ENCODE measurements at places on chromosomes 3 and 15. TPM values are rescaled to one million over a fixed set of nuclear protein-coding genes. Genes with fewer than 3 reads are reported as not detected.

The CCR8 gene
- total RNA-seq, result 1.1 TPM

The GABRB3 gene
- not detected for total RNA-seq

The FGD5 gene
- not detected for total RNA-seq

The LMOD3 gene
- not detected for total RNA-seq

The CD200R1 gene
- total RNA-seq, result 11.6 TPM

The ZDHHC23 gene
- total RNA-seq, result 3.7 TPM

The ZNF620 gene
- 4.5 TPM for total RNA-seq

The GP9 gene
- total RNA-seq, result not detected

The GUCA1C gene
- not detected for total RNA-seq

The RAD18 gene
- total RNA-seq, result 30.9 TPM

The TMEM266 gene
- not detected for total RNA-seq
